Stimulated activated naive CD8-positive, alpha-beta T cell treated with anti-CD3 and anti-CD28 coated beads, Interleukin-15, Interleukin-2, amounts not matched to agents 100 U/mL and 50 U/mL, for 24 hours (primary cell): ENCODE measurements at places on chromosomes 3 and 15.

GRCh38 chr3:3015185-3016089 is 94.7 kb downstream of the IL5RA start:
- no peak for DNase-seq

DNA sequence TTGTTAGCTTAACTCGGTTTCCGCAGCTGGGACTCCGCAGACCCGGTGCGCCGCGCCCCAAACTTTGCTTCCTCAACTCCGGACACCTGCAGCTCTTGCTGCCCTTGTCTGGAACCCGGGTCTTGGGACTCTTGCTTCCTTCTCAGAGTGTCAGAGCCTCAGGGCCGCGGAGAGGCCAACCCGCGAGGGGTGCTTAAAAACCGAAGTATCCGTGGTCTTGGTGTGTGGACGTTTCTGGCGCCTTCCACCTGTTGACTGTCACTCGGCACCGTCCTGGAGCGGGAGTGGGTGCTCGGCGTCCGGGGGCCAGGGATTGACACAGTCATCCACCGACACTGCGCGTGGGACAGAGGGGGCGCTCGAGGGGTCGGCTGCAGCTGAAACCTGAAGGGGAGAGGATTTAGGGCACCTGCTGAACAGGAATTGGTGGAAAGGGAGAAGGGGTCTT is 386 bp downstream of the SQOR start:
- DNase-seq: peak; percentile 80

- DNase-seq: no peak
Measured at GRCh38 chr3:133268726-133269134, 131.1 kb upstream of the BFSP2 start.

DNA sequence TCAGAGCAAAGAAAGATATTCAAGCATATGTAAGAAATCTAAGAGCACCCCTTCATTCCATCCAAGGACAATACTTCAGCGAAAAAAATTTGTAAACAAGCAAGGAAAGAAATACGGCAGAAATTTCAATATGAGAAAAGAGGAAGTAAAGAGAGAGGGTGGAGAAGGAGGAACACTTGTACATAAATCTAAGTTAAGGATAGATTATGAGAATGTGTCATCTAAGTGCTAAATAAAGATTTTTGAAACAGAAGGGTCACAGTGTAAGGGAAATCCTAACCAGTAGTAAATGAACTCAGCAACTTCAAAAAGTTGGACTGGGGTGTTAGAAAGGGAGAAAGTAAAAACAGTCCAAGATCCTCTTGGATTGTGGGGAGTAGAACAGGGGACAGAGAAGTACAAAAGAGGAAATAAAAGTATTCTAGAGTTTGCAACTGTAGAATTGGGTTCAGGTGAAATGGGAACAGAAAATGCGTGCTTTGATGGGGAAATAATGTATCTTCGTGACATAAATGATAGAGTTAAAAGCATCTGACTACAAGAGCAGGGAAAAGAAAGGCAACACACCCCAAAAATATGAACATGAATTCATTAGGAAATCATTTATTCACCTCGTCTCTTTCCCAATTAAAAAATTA is 68.5 kb upstream of the ATP13A5 start:
- DNase-seq: no peak
